Stimulated activated CD4-positive, alpha-beta T cell treated with anti-CD3 and anti-CD28 coated beads, Interleukin-1b, Interleukin-23, amount 100 ng/mL, for 1 hour (primary cell): ENCODE measurements at places on chromosomes 16 and 17.

DNA sequence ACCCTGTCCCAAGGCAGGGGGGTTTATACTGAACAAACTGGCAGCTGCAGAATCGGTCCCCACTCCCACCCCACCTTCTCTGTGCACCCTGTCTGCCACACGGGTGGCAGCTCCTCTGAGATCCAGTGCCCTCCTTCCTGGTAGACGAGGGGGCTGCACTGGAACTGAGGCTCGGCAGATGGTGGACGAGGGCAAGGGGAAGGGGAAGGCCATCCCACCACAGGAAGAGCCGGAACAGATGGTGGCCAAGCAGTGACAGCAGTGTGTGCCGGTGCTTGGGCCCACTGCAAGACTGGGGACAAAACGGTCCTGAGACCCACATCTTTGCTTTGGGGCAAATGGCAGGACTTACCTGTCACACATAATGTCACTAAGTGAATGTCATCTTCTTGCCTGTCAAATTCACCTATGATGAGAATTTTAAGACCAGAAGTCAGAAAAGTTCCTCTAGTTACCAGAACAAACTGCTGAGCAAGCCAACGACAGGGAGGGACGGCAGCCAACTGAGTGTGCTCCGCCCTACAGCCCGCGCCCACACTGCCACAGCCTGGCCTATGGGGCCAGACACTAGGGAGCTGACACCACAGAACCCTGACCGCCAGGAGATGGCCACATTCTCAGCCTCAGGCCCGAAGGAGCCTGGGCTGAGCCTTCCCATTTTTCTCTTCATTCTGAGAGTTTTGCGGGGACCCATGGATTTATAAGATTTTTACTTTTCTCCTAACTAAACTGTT lies 14.4 kb downstream of the NTAN1 start:
- DNase-seq = no peak

GRCh38 chr16:79402356-79402755 lies 198.2 kb downstream of the MAF start:
- DNase-seq = no peak

- no peak for DNase-seq
Observed at GRCh38 chr17:21451975-21452374, 75.8 kb downstream of the KCNJ12 start.

DNA sequence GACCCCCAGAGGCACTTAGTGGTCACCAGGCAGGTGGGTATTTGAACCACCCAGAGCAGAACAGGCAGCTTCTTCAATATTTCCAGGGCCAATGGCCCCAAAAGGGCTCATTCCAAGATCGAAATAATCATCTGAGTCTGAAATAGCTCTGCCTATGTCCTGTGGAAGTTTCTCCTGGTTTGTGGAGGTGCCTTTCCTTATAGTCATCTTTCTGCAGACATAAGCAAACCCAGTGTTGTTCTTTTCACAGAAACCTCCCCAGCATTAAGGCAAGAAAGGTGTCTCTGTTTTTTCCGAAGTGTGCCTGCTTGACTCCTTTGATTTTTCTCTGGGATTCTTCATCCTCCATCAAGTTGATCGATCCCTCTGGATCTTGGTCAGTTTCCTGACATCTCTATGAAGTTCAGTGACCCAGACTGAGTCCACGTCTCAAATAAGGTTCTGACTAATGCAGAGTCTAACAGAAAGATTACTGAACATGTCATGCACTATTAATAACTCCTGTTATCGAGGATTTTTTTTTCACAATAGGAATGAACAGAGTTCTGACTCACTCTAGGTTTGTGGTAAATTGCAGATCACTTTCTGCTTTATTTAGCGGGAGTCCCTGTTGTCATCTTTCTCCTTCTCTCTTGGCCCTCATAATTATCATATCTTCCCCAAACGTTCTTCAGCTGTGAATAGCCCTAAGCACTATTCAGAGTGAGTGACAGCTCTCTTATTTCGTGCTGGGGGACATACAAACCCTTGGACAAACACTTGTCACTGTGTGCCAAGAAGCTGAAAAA lies 1.5 kb downstream of the LRRC3C start:
- no peak for DNase-seq

DNA sequence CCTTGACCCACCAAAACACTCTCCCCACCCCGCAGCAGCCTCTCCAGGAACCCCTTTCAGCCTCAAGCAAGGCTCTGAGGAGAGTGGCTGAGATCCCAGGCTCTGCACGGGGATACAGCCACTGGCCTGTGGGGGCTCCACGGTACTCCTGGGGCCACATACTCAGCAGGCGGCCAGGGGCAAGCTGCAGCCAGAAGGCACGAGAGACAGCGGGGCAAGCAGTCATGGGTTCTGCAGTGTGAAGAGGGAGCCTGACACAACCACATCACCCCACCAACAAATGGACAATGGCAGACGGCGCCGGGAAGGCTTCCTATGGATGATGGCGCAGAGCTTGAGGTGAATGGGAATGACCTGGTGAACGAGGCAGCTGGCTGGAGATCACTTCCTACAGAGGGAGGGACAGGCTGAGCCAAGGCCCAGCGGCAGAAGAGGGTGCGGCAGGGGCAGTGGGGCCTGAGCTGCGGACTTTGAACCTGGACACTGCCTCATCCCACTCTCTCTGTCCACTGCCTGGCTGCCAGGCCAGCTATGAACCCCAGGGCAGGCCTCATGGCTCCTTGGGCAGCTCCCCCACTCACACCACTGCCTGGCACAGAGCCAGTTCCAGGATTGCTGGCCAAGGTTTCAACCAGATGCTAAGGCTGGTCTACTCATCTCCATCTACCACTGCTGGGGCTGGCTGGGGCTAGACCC lies 10.8 kb upstream of the BCAR1 start:
- no peak for DNase-seq

- no peak for DNase-seq
Observed at GRCh38 chr16:25256695-25257469, 763 bp downstream of the ZKSCAN2 start.

- peak; percentile 29 for DNase-seq
Observed at GRCh38 chr16:68272507-68273209, 8.3 kb downstream of the SLC7A6 start.

- DNase-seq = no peak
Observed at GRCh38 chr16:11283820-11284248, 2.7 kb upstream of the PRM1 start.

DNA sequence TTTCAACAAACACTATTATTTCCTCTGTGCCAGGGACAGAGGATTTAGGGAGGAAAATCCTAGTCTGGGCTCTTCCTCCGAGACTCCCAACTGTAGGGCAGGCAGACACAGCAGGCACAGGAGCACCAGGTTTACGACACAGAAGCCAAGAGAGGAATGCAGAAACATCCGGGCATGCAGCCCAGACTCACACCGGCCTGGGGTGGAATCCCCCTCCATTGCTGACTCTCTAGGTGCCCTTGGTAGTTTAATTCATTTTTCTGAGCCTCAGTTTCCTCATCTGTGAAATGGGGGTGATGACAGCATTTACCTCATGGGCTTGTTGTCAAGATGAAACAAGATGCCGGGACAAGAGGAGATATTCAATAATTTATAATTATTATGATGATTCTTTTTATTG lies 14.9 kb downstream of the CA4 start:
- DNase-seq = no peak

GRCh38 chr16:52051414-52052172 lies 495.4 kb downstream of the TOX3 start:
- DNase-seq = no peak

GRCh38 chr16:30983289-30983889 lies 1.6 kb upstream of the HSD3B7 start:
- no peak for DNase-seq

GRCh38 chr16:89721546-89722391 lies 432 bp downstream of the ZNF276 start:
- DNase-seq = no peak

- peak; percentile 59 for DNase-seq
Observed at GRCh38 chr17:38967290-38967738, at the start of gene FBXO47. Gene FBXO47 (minus strand): TSS chr17:38967403. CDS start chr17:38963025, 4,378 bp downstream.

DNA sequence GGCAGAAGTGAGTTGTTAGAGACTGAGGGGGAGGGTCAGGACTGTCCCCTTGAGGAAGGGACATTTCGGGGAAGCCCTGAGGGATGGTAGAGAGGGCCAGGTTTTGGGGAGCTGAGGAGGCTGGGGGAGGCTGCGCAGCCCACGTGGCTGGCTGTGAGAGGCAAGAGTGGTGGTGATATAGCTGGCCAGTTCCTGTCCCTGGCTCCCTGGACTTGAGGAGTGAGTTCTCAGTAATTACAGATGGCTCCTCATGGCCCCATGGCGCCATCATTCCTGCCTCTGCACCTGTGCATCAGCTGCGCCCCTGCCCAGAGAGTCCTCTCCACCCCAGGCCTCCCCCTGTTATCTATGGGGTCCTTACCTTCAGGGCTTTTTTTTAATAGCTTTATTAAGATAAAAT lies 30.3 kb downstream of the MPRIP start:
- DNase-seq = no peak

DNA sequence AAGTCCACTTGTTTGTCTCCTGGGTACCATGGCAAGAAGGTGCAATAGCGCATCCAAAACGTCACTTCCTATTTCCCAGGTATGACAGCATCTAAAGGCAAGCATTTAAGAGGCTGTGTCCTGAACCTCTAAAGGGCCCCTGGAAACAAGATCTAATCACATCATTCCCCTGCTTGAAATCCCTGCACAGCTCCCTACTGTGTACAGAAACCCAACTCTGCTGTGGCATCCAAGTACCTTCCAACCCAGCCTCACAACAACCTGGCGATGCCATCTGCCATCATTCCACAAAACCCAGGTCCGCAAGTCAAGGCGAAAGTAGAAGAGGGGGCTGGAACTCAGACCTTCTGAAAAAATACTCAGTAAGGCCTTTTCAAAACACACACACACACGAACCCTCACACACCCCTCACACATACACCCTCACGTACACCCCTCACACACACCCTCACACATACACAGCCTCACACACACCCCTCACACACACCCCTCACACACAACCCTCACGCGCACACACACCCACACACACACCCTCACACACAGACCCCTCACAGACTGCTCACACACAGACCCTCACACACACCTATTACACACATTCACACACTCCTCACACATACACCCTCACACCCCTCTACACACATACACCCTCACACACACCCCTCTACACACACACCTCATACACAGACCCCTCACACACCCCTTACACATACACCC lies 24.5 kb downstream of the C17orf67 start:
- no peak for DNase-seq

- no peak for DNase-seq
Observed at GRCh38 chr17:63937920-63938319, 5.8 kb upstream of the CD79B start.

DNA sequence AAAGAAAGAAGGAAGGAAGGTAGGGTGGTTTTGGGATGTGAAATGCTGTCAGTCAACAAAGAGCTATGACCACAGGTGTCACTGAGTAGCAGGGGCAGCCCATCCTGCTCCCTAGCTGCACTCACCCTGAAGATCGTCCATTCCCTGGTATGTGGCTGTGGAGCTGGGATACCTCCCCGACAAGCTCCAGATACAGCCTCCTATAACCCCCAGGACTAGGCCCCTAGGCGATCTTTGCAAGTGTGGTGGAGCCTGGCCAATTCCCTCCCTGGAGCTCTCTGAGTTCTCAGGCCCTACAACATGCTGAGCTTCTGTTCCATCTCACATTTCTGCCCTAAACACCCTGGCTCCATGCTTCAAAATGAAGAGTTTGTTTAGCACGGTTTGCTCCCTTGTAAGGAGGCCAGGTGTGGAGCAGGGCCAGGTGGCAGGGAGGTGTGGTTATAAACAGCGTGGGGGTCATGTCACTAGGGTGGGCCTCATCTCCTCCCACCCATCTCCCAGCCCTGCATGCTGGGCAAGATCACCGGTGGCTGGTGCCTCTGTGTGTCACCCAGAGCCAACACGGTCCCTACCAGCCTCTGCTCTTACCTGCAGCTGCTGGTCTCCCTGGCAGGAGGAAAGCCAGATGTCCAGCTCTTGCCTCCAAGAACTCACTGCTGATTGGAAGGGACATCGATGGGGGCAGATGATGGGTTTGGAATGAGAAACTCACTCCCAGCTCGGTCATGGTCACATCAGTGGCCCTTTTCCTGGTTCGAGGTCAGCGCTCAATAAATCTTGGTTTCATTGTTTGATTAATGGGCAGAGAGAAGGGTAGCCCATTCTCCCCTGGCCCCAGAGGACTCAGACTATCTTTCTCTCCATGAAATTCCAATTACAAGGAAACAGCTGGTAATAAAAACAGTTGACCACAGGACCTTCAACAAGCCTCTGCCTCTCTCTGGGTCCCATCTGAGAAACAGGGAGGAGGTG lies 511.0 kb upstream of the CDH5 start:
- DNase-seq = no peak

GRCh38 chr17:19991252-19991885 lies 13.7 kb upstream of the AKAP10 start:
- no peak for DNase-seq

- no peak for DNase-seq
Observed at GRCh38 chr17:63268827-63269226, 177.3 kb downstream of the CYB561 start.

GRCh38 chr16:11393861-11394592 lies 48.8 kb downstream of the RMI2 start:
- no peak for DNase-seq

GRCh38 chr16:53081032-53081424 lies 26.2 kb downstream of the CHD9 start:
- no peak for DNase-seq

DNA sequence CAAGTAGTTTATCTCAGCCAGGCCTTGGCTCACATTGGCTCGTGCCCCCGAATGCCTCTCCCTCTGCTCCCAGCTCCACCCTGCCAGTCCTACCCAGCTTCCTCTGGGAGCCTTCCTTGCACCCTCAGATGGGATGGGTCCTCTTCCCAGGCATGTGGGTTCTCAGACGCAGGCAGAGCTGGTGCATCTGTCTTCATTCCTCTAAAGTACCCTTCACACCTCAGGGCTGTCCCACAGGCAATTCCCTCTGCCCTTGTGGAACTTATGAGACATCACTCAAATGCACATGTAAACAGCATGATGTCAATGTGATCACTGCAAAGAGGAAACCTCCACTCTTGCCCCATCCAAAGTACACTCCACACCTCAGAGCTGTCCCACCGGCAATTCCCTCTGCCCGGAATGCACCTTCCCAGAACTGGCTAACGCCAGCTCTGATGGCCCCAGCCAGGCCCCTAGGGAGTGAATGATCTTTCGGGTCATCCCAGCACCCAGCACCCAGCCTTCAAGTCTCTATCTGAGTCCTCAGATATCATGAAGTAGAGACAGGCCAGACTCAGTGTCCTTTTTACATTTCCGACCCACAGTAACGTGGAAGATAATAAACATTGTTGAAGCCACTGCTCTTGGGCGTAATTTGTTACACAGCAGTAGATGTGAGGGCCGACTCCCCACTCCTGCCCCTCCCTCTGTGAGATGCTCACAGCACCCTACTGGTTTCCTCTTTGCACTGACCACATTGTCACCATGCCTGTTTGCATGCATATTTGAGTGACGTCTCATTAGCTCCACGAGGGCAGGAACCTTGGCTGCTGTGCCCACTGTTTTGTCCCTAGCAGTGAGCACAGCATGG lies 85.4 kb downstream of the N4BP1 start:
- no peak for DNase-seq

DNA sequence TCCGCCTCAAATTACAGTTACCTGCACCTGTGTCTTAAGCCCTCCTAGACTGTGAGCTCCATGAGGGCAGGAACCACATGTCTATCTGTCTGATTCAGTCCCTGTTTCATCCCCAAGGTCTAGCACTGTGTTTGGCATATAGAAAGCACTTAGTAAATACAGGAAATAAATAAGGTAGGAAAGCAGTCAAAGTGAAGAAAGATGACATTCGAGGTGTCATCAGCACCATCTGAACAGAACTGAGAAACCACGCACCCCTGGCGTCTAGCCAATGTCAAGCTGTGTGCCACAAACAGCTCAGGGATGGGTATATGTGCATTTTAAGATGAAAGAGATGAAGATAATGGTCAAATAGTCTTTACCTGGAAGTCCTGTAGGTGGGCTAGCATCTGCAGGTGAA lies 79.6 kb upstream of the ATP2A3 start:
- peak; percentile 5 for DNase-seq
